Chondrocyte (in vitro differentiated cells): ENCODE measurements at places on chromosomes 2 and 18.

GRCh38 chr2:27792759-27793158, 21.2 kb downstream of the MRPL33 start:
- DNase-seq: no peak

GRCh38 chr2:196712867-196713266, 73.4 kb downstream of the CCDC150 start:
- DNase-seq: no peak

DNA sequence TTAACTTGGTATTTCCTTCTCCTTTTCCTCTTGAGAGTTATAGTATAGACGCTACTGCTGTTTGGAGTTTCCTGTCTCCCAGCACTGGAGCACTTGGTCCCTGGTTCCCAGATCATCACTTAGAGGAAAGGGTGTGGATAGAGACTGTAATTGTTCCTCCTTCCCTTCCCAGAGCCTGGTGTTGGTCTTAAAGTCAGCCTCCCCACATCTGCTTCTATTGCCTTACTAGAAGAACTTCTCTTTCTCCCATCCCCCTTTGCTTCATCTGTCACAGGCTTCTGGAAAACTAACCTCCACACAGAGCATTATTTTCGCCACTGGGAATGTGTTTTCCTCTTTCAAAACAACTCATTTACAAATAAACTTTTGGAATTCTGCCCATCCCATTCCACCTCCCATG, 131.0 kb downstream of the CCDC85A start:
- DNase-seq: no peak

DNA sequence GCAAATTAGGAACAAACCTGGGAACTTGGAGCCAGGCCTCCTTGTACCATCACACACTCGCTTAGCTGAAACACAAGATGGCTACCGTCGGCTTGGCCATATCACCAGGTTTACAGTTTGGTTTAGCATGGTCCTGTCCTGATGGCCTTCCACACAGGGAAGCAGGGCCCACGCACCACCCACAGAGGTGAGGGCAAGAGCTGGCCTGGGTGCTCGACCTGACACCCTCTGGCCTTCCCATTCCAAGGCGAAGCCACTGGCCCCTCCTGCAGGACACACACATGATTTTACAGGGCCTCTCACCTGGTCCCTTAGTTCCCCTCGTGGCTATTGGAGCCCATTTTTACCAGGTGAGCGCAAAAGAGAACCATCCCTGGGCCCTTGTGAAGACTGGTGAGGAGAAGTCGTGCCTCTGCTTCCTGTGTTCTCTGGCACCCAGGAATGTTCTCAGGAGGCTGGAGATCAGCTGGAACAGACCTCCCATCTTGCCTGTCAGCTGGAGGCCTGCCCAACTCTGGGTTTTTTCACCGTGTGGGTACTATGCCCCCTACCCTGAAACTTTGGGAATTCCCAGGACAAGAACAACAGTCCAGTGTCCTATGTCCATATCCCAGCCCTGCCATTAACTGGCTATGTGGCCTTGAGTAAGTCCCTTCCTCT, 53.0 kb upstream of the FOSL2 start:
- peak; percentile 72 for DNase-seq

DNA sequence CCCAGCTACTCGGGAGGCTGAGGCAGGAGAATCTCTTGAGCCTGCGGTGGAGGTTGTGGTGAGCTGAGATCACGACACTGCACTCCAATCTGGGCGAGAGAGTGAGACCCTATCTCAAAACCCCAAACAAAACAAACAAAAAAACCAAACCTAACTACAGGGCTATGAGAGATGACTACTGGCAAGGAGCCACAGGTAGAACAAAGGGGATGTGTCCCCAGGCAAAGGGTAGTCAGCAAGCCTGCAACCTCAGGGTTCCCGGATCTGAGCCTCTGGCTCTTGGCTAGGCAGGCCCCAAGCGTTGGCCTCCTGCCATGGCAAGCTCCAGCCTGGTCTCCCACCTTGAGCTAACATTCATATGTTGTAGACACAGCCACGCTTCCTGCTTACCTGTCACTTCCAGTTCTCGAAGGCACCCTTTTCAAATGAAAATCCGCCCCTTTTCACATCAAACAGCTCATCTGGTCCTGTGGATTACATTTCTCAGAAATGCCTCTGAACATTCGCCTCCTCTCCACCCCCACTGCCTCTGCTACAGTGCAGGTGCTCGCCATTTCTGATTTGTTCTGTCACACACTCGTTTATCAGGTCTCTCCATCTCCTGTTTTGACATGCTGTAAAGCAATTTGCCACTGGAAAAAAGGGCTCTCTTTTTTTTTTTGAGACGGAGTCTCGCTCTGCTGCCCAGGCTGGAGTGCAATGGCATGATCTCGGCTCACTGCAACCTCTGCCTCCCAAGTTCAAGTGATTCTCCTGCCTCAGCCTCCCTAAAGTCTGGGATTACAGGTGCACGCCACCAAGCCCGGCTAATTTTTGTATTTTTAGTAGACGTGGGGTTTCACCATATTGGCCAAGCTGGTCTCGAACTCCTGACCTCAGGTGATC, 13.1 kb upstream of the ACTR3 start:
- no peak for DNase-seq
